Bone marrow (tissue), 2 donors: ENCODE measurements at places on chromosomes 1 and 21.

- DNase-seq = no peak
These were observed 1.9 kb downstream of the WLS start for GRCh38 chr1:68230484-68230802.

DNA sequence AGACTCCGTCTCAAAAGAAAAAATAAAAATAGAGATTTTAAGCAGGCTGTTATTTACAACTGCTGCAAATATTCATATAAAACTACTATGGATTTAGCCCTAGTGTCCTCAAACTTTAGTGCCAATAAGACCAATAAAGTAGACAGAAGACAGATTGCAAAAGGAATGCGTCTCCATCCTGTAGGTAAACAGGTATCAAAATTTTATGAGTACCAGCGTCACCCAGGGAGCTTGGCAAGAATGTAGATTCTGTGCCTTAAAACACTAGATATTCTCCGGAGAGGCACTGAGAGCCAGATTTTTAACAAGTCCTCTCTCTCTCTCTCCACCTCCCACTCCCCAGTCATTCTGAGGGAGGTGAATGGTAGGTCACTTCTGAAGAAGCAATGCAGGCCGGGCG, 18.4 kb downstream of the SMYD3 start:
- DNase-seq = no peak

- DNase-seq = peak; percentile 17
These were observed 2.6 kb downstream of the PADI1 start for GRCh38 chr1:17207540-17207939.

GRCh38 chr21:17201741-17202260, 311.0 kb upstream of the CXADR start:
- no peak for DNase-seq

- no peak for DNase-seq
These were observed 154.0 kb downstream of the CLEC20A start for GRCh38 chr1:178342745-178343144.

GRCh38 chr1:222680080-222680479, 32.2 kb downstream of the AIDA start:
- DNase-seq = no peak
